Stimulated activated CD8-positive, alpha-beta memory T cell treated with anti-CD3 and anti-CD28 coated beads, Interleukin-4, amount 100 ng/mL, for 4 hours (primary cell): ENCODE measurements at places on chromosomes 11 and 22.

DNA sequence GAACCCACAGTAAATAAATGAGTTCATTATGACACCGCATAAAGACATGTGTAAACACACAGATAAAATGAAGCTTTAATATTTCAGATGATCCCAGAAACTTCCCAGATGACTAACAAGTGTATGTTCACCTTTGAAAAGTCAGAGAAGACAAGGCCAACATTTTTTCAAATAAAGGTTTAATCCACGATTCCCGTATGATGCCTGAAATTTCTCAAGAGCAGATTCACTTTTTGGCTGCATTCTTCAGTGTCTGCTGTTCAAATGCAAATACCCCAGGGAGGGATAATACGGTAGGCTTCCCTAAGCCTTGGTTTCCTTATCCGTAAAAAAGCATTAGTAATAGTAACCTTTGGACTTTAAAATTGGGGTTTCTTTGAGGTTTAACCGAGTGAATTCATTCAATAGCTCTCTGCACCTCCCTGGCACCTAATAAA is 62.5 kb downstream of the SYTL2 start:
- no peak for DNase-seq

DNA sequence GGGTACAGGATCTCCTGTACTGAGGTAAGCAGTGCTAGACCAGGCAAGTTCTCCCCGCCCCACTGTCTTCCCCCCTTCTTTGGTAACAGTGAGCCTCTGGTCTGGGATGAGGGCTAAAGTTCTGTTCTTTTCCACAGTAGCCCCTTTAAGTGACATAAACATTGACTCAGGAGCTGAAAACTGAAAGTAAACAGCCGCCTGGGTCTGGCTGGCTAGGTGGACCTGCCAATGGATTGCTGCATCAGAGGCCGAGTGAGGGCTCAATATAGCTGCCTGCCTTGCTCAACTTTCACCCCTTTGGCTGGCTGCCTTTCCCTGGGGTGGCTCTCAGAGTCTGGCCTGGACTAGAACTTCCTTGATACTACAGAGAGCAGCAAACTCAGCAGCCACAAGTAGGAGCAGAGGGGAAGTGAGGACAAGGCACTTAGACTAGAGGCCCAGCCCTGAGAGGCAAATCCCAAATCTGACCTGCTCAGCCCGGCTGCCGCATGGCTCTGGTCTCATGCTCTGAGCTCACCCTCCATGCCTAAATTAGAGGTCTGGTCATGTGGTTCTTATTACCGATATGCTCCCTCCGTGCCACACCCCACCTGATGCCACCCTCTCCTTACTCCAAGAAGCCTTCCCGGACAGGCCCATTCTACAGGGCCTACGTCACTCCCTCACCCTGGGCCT is 9.6 kb upstream of the UCP3 start:
- no peak for DNase-seq

GRCh38 chr11:70060611-70061293 is 17.4 kb upstream of the ANO1 start:
- no peak for DNase-seq

DNA sequence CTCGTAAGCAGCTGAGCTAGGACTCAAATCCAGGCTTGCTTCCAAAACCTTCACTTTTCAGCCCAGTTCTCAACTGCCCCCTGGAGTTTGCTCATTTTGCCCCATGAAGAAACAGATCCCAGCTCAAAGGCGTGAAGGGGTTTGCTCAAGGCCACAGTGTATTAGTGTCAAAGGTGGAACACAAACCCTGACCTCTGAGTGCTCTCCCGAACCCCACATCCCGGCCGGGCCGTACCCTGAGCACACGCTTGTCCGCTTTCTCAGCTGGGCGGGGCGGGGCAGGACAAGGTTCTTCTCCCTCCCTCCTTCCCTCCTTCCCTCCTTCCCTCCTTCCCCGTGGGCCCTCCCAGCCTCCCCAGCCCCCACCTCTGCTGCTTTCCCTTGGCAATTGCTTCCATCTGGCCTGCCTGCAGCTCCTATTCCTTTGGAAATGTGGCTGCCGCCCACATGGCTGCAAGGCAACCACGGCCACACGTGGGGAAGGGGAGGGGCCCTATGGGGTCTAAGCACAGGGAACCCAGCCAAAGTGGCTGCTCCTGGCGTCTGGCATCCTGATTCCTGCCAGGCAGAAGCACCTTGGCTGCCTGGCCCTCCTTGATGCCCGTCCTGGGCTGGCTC is 4.1 kb downstream of the ST3GAL4 start:
- DNase-seq, result no peak

DNA sequence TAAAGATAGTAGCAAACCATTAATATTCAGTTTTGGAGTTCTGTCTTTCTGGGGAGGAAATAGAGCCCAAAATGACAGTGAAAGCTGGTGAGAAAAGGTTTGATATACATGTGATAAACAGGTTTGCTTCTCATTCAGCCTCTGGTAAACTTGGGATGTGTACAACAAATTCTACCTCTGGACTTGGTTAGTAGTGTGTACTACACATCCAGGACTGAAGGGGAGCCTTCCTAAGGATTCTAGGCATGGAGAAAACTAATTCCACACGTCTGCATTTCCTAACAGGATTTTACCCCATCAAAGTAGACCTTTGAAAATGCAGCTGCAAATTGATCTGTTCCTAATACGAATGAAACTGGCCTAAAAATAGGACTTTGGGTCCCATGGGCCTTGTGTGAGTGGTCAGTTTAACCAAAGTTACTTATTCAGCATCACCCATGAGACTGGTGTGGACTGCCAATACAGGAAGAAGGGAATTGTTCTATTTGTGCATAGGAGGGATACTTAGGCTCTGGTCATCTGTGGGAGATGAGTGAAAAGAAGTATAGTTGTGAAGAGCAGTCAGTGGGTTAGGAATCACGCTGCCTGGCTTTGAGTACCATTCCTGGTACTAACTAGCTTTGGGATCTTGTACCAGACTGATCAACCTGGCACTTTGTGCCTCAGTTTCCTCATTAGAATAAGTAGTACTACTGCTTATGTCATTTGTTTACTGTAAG is 74.2 kb downstream of the YAP1 start:
- DNase-seq, result no peak

DNA sequence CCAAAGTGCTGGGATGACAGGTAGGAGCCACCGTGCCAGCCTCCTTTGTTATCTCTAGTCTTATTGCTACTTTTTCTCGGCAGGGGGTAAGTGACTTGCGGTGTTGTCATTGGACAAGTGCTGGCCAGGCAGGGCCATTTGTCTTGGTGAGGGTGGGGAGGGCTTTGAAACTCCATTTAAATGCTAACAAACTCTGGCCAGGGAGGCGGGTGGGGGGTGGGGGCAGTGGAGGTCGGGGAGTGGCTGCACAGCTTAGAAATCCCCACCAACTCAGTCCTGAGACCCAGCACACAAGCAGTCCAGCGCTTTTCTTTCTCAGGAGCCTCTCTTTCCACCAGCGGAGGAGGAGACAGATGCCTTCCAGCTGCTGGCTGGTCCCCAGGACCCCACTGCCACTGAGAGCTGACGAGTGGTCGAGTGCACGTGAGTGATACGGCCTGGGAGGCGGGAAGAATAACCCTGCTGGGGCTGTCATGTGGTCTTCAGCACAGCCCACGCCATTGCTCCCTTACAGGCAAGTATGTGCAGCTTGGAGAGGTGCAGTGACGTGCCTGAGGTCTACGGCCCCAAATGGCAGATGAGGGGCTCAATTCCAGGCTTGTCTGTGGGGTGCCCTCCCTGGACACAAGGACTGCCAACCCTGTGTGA is 24.2 kb upstream of the OSBPL5 start:
- no peak for DNase-seq
